ENCODE measurements at places on chromosomes 2 and 18. TPM values are rescaled to one million over a fixed set of nuclear protein-coding genes. Genes with fewer than 3 reads are reported as not detected.

Gene AGXT
- polyA plus RNA-seq: 0.11 TPM

Gene AQP12B
- not detected for polyA plus RNA-seq

- no peak for DNase-seq
Observed at GRCh38 chr2:103419506-103419905, 657.7 kb downstream of the TMEM182 start.

GRCh38 chr2:63594660-63595059 is 5.9 kb downstream of the MDH1 start:
- no peak for DNase-seq

GRCh38 chr2:216492597-216493333 is 5.9 kb upstream of the RPL37A start:
- no peak for DNase-seq
